HCT116 (cell line): ENCODE measurements at places on chromosomes 3 and 15. TPM values are rescaled to one million over a fixed set of nuclear protein-coding genes. Genes with fewer than 3 reads are reported as not detected.

GRCh38 chr15:40354408-40355171 lies 3.4 kb upstream of the DISP2 start:
- H3K4me3 ChIP-seq: no peak overlapping the region
- H3K4me1 ChIP-seq: peaks cover 17% of the 10 kb centered on the region
- H3K27ac ChIP-seq: no peak overlapping the region; the same call in 1 of the 2 replicates
- no peaks in the 10 kb centered on the region for H3K27me3 ChIP-seq
- DNase-seq: no peak

CAMKV gene
- 0.10 TPM for total RNA-seq

- no peak overlapping the region for H3K4me3 ChIP-seq
- H3K4me1 ChIP-seq: no peaks in the 10 kb centered on the region
- no peak overlapping the region for H3K27ac ChIP-seq
- H3K27me3 ChIP-seq: no peaks in the 10 kb centered on the region
Measured at GRCh38 chr3:143266511-143266910, 146.9 kb downstream of the CHST2 start.

DNA sequence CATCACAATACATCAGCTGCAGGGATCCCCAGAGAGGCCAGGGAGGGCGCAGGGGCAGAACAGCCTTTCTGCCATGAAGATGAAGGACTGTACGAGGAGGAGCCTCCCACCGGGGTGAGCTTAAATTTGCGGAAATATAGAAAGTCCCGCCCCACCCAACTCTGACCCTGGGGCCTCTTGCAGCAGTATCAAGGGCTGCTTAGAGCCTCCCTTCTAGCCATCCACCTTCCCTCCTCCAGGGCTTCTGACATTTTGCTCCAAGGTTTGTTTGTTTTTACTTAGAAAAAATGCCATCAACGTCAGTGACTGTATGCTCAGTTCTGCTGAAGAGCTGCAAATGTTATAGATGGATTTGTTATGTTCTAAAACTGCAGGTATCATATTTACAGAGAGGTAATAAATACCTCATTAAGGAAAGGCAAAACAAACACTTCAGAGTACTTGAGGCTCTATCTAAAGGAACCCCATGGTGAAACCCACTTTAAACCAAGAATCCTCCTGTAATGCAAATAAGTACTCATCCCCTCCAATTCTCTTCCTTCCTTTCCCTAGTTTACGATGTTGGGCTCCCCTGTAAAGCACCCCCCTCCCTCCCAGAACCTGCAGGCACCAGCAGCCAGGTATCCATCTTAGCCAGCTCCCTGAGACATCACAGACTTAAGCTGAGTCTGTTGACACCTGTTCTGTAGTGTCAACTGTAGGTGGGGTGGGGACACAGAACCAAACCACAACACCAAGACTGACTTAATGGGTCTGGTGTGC lies 30.5 kb downstream of the RFTN1 start:
- no peaks in the 10 kb centered on the region for H3K4me1 ChIP-seq
- H3K27ac ChIP-seq: no peak overlapping the region
- H3K4me3 ChIP-seq: no peak overlapping the region
- no peak for DNase-seq
- no peaks in the 10 kb centered on the region for H3K36me3 ChIP-seq
- no peaks in the 10 kb centered on the region for H3K27me3 ChIP-seq

DNA sequence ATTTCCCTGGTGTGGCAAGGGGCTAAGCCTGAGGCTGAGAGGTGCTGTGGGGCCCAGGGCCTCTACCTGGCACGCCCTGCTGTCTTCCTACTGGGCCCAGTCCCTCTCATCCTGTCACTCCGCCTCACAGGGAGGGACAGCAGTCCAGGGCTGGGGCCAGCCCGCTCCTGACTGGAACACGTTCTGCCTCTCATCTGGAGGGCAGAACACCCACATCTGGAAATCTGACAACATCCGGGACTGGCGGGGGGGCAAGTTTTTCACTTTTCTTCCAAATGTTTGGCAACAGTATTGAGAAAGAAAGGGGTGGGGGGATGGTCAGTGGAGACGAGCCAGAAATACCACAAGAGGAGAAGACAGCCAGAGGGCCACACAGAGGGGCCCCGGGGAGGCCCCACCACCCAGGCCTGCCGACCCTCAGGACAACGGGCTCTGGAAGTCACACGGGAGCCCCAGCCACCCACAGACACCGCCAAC lies 1.8 kb upstream of the MYL3 start:
- no peaks in the 10 kb centered on the region for H3K4me1 ChIP-seq
- H3K36me3 ChIP-seq: no peaks in the 10 kb centered on the region
- H3K4me3 ChIP-seq: no peak overlapping the region
- H3K27me3 ChIP-seq: no peaks in the 10 kb centered on the region

GRCh38 chr3:49650637-49651036 lies 23.5 kb upstream of the APEH start:
- no peaks in the 10 kb centered on the region for H3K27me3 ChIP-seq
- H3K36me3 ChIP-seq: no peaks in the 10 kb centered on the region
- no peak overlapping the region for H3K27ac ChIP-seq

TM4SF1 gene
- total RNA-seq: 0.66 TPM

DNA sequence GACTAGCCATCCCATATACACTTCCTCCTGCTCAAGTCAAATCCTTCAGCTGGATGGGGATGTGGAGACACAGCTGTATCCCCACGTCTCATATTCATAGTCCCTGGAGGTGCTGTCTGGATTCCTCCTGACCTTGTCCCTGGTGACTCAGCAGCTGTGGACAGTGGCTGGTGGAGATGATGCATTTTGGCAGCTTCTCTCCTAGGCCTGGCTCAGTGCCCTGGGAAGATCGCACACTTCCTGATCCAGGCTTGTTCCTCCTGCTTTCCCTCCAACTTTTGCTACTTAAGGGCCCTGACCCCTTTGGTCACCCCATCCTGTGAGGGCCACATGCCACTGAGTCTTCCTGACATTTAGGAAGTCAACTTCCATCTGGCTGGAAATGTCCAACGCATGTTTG lies 44.4 kb downstream of the ADAMTSL3 start:
- no peaks in the 10 kb centered on the region for H3K36me3 ChIP-seq
- H3K27ac ChIP-seq: no peak overlapping the region
- no peak overlapping the region for H3K4me3 ChIP-seq
- no peak for DNase-seq
- H3K27me3 ChIP-seq: peaks cover 4% of the 10 kb centered on the region; the same call in 1 of the 2 replicates

GRCh38 chr3:58203541-58203940 lies 7.2 kb downstream of the DNASE1L3 start:
- peaks cover 13% of the 10 kb centered on the region for H3K4me1 ChIP-seq
- no peak overlapping the region for H3K4me3 ChIP-seq
- DNase-seq: no peak
- no peaks in the 10 kb centered on the region for H3K27me3 ChIP-seq
- no peak overlapping the region for H3K27ac ChIP-seq

DNA sequence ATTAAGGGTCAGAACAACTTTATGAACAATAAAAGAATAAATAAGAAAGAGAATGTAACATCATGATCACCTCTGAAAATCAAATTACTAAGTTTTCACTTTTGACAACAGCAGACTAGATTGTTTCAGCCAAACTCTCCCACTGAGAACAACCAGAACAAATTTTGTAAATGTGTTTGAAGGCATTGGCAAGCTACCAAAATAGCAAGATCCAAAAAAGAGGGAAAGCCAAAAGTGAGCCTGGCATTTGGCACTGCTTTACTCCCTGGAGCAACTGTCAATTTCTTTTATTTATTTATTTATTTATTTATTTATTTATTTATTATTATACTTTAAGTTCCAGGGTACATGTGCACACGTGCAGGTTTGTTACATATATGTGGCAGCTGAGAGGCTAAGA lies 67.2 kb downstream of the CFAP44 start:
- no peaks in the 10 kb centered on the region for H3K27me3 ChIP-seq
- DNase-seq: no peak
- H3K4me1 ChIP-seq: no peaks in the 10 kb centered on the region

LIPC gene
- total RNA-seq: not detected

DNA sequence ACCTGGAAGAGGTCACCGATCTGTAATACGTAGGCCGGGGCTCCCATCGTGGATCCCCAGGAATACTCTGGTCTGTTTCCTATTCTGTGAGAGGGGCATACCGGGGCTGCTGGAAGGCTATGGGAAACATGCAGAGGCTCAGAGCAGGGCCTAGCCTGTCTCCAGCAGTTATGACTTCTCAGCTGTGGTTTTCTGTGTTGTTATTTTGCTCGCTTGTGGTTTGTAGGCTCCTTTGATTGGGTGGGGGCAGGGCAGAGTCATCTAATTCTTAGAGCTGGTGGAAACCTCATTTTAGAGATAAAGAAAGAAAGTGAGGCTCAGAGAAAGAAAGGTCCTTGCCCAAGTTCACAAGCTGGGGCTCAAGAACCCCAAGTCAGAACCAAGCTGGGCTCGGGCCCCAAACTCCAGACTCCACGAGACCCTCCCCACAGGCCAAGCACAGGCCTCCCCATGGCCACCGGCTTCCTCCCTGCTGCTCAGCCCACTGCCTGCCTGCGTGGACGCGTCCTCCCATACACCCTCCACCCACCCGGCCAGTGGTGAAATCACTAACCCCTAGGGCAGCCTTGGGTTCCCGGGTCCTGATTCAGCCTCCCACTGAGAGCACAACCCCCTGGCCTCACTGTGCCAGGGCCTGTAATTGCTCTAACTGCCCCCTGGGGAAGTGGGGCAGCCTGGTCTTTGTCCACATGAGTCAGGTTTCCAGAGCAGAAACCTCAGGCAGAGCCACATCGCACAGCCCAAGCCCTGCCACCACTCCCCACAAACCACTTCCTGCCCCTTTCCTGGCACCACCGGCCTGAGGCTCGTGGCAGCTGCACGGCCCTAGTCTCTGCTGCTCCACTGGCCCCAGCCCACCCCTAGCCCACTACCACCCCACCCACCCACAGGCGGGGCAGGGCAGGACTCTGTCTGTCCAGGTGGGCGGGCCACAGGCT lies 270.8 kb downstream of the UACA start:
- peaks cover 4% of the 10 kb centered on the region; the same call in 1 of the 2 replicates for H3K27me3 ChIP-seq
- DNase-seq: no peak
- H3K36me3 ChIP-seq: no peaks in the 10 kb centered on the region
- peaks cover 48% of the 10 kb centered on the region for H3K4me1 ChIP-seq

SLC51B gene
- not detected for total RNA-seq

- DNase-seq: no peak
- no peaks in the 10 kb centered on the region for H3K36me3 ChIP-seq
- H3K27me3 ChIP-seq: no peaks in the 10 kb centered on the region
- H3K4me3 ChIP-seq: no peak overlapping the region
- no peak overlapping the region for H3K27ac ChIP-seq
Measured at GRCh38 chr3:159884661-159885402, 103.8 kb upstream of the IL12A start.

DNA sequence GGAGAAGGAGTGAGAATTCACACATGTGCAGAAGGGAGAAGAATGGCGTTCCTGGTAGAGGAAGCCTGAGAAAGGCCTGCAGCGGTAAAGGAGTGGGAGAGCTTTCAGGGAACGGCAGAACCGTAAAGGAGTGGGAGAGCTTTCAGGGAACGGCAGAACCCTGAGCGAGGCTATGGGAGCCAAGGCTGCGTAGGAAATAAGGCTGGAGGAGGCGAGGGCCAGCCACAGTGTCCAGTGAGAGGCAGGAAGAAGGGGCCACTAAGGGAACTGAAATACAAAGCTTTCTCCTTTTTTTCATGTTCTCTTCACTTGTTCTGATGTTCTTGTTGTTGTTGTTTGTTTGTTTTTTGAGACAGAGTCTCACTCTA lies 41.6 kb downstream of the GOLGA6L10 start:
- no peak overlapping the region for H3K4me3 ChIP-seq
- no peaks in the 10 kb centered on the region for H3K4me1 ChIP-seq
- H3K36me3 ChIP-seq: no peaks in the 10 kb centered on the region
- no peak overlapping the region for H3K27ac ChIP-seq
- no peaks in the 10 kb centered on the region for H3K27me3 ChIP-seq

- H3K27me3 ChIP-seq: no peaks in the 10 kb centered on the region
- no peaks in the 10 kb centered on the region for H3K4me1 ChIP-seq
- H3K4me3 ChIP-seq: no peak overlapping the region
- no peak for DNase-seq
- H3K27ac ChIP-seq: no peak overlapping the region
Measured at GRCh38 chr3:144241404-144241803, 269.8 kb downstream of the DIPK2A start.

DNA sequence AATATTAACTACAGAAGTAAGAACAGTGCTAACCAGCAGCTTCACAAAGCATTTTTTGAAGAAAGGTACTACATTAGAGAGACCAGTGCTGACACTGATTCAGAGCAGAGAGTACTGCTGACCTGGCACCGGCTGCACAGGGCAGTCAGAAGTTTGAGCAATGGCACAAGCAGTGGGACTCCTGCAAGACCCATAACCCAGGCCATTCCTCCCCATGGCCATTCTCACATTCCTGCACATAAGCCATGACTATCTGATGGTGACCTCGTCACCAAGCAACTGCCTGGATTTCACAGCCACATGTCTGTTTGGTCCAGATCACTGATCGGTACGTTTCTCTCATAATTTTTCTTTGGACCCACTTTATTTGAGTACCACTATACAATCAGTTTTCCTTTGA lies 88.7 kb downstream of the GPR156 start:
- H3K4me3 ChIP-seq: no peak overlapping the region
- no peaks in the 10 kb centered on the region for H3K4me1 ChIP-seq
- H3K36me3 ChIP-seq: no peaks in the 10 kb centered on the region
- no peaks in the 10 kb centered on the region for H3K27me3 ChIP-seq
- DNase-seq: no peak
- H3K27ac ChIP-seq: no peak overlapping the region

- H3K36me3 ChIP-seq: no peaks in the 10 kb centered on the region
- no peak overlapping the region for H3K4me3 ChIP-seq
- DNase-seq: no peak
- H3K27me3 ChIP-seq: no peaks in the 10 kb centered on the region
- no peak overlapping the region for H3K27ac ChIP-seq
Measured at GRCh38 chr3:71771884-71772283, 13.1 kb downstream of the PROK2 start.

DNA sequence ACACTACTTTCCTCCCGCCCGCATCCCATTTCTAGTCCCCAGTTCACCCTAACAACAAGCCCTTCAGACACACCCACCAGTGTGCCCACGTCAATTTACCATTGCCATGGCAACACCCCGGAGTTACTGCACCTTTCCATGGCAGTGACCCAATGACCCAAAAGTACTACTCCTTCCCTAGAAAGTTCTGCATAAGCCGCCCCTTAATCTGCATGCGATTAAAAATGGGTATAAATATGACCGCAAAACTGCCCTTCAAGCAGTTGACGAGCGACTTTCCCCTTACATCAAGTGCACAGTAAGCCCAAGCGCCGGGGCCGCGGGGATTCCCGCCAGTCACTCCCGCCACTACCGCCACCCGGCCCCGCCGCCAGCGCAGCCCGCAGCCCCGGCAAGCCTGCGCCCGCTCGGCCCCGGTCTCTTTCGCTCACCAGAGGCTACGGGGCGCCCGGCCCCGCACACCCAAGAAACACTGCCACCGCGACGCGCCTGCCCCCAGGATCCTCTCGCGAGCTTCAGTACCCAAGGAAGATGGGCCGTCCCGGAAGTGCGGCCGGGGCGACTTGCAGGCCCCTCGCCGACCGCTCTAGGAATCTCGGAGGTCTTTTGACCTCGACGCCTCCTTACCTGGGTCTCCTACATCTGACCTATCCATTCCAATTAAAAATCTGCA lies 27.2 kb upstream of the ZNF502 start:
- H3K27ac ChIP-seq: no peak overlapping the region
- H3K4me3 ChIP-seq: no peak overlapping the region
- no peaks in the 10 kb centered on the region for H3K27me3 ChIP-seq
- no peaks in the 10 kb centered on the region for H3K36me3 ChIP-seq
- no peaks in the 10 kb centered on the region for H3K4me1 ChIP-seq

- H3K27me3 ChIP-seq: no peaks in the 10 kb centered on the region
- H3K36me3 ChIP-seq: no peaks in the 10 kb centered on the region
- H3K27ac ChIP-seq: no peak overlapping the region
- no peak overlapping the region for H3K4me3 ChIP-seq
- no peaks in the 10 kb centered on the region for H3K4me1 ChIP-seq
Measured at GRCh38 chr3:162597226-162597625, 1100.6 kb downstream of the OTOL1 start.

SNTN gene
- not detected for total RNA-seq

TTC23 gene
- 10.2 TPM for total RNA-seq
